ENCODE measurements at places on chromosomes 2 and 18.

DNA sequence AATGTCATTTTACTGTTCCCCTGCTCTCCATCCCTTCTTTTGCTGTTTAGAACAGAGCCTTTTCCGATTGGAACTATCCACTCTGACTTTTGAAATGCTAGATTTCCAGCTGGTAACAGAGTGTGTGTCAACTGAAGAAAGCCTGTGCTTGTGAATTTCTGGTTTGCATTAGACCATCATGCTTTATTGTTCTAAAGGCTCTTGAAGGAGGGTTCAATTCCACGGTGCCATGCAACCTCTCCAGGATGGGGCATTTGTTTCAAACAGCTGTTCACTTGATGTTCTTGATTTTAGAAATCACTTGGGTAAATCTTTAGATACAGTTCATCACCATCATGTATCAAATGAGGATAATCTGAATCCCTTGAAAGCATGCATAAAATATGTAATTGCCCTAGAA lies 156.7 kb downstream of the QPCT start:
- no peak for DNase-seq

DNA sequence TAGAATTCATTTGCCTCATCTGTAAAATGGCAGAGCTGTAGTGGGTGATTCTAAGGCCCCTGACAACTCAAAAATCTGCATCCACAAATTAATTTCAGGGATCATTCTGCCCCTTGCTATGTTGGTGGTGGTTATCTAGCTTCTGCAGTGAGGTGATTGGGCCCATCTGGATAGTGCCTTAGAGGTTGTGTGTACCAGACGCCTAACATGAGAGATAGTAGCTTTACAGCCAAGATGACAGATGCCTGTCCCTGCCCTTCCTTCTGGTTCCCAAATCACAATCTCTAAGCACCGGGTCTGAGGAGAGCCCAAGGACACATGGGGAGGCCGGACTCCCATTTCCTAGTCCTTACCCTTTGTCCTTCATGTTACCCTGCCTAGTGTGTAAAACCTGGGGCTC lies 51.1 kb upstream of the TNP1 start:
- no peak for DNase-seq

DNA sequence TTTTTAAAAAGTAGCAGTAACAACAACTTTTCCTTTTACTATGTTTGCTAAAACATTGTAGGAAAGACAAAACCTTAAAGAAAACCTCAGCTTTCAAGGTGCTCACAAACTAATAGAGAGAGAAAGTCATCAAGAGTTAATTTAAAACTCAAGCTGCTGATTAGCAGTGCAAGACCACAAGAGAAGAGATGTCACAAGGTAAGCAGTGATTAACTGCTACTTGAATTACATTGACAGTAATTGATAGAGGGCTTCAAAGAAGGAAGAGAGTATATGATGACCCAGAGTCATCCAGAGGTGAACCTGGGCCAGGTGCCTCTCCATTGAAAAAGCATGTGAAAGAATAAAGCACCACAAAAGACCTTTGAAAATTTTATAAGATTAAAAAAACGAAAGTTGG lies 939.6 kb upstream of the CNTNAP5 start:
- no peak for DNase-seq

- DNase-seq = no peak
These were observed 38.8 kb downstream of the DYSF start for GRCh38 chr2:71492112-71492511.

DNA sequence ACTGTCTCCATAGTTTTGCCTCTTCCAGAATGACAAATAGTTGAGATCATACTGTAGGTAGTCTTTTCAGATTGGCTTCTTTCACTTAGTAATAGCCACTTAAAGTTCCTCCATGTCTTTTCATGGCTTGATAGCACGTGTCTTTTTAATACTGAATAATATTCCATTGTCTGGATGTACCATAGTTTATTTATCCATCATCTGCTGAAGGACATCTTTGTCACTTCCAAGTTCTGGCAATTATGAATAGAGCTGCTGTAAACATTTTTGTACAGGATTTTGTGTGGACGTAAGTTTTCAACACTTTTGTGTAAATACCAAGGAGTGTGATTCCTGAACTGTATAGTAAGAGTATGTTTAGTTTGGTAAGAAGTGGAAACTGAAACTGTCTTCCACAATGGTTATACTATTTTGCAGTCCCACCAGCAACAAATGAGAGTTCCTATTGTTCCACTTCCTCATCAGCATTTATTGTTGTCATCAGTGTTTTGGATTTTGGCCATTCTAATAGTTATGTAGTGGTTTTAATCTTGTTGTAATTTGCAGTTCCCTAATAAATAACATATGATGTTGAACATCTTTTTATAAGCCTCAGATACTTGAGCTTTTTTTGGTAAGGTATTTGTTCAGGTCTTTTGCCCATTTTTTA lies 18.9 kb downstream of the LTBP1 start:
- DNase-seq = no peak

DNA sequence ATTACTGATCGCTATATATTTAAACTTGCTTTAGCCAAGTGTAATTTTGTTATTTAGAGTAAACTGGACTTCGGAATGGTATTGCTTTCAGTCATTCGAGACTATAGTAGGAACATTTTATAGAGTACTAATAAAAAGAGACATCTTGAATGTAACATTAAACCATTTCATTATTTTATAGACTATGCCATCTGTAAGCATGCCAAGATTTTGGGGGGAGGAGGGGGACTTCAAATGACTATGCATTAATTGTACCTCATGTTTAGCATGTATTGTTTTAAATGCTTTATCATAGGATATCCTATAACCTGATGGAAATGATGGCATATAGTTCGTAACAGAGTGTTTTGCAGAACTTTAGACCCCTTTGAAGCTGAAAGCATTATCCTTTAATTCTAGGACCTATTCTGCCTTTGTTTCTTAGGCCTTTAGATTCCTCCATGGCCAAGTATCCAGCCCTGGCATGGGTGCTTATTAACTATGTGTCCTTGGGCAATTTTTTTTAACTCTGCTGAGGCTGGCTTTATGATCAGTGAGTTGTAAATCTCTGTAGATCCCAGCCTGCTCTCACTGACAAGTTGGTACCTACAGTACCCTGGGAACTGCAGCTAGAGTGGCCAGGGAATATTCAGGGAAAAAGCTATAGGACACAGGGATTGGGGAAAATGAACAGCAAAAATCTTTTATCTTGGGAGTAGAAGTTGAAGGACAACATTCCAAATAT lies 93.4 kb downstream of the PARD3B start:
- no peak for DNase-seq

GRCh38 chr18:79926715-79927606 lies 24.5 kb downstream of the SLC66A2 start:
- DNase-seq = no peak

DNA sequence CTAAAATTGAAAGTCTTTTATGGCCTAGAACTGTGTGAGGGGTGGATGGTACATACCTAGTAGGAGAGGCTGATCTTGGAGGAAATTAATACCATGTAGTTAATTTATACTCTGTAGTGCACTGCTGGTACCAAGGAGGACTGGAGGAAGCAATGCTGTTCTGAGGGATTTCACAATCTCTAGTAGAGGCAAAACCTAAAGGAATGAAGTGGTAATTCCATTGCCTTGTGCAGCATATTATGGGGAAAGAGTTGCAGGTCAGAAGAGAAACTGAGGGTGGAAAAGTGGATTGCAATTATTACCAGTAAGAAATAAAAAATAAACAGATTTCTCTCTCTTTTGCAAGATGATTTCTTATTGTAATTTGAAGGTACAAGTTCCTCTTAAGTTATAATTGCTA lies 2.2 kb downstream of the ABI2 start:
- no peak for DNase-seq

- no peak for DNase-seq
These were observed 16.4 kb upstream of the FBLN7 start for GRCh38 chr2:112121682-112122254.

DNA sequence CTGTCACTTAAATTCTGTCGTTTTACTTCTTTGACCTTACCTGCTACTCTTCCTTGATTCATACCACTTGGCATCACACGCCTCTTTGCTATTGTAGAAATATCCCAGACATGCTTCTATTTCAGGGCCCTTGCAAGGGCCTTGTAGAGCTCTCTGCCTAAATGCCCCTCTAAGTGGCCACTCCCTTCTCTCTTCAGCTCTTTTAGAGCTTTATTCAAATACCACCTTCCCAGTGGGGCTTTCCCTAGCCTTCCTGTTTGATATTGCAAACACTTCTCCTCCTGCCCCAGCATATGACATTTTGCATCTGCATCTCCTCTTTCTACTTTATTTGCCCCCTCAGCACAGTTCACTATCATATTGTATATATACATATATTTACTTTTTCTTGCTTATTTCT lies 54.0 kb downstream of the PELI1 start:
- no peak for DNase-seq

DNA sequence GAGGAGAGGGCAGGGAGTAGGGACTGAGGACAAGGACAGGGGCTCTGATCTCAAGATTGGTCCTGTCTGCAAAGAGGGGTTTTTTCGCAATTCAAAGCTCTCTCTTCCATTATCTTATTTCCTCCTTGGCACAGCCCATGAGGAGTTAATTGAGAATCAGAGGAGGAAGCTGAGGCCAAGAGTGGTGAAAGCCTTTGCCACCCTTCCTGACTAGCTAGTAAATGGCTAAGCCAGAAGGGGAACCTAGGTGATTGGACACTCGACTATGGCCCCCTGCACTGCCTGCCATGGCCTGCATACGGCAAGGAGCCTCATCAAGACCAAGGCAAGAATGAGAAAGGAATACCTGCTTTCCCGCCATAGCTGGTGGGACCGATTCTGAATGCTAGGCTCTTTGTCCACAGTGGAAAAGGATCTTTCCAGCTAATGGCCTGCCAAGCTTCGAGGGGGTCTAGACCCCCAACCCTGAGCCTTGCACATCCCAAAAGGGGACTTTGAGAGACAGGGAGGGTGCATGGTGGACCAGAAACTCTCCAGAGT lies 237.9 kb downstream of the HAUS1 start:
- DNase-seq = no peak

GRCh38 chr18:22943847-22944246 lies 10.7 kb downstream of the RBBP8 start:
- DNase-seq = no peak

DNA sequence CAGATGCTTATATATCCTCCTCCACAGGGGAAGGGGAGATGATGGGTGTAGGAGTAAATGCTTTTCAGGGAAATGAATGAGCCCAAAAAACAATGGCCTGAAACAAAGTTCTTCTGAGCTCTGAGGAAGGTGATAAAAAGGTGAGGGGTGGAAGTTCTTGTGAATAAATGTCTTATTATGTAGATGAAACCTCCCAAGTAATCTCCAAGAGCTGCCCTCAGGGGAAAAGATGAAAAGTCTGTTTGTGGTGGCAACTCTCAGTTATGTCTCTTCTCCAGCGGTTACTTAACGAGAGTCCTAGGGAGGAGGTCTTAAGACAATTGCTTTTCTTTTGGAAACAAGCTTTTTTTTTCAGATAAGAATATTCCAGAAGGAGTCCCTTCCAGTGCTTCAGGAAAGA lies 115.5 kb upstream of the CHAC2 start:
- no peak for DNase-seq

- peak; percentile 76 for DNase-seq
These were observed at the start of gene NFATC1 for GRCh38 chr18:79395761-79396404. NFATC1 (plus strand) TSS chr18:79395930; CDS start chr18:79396225, 295 bp downstream.

GRCh38 chr2:202479090-202479489 lies 103.0 kb downstream of the BMPR2 start:
- no peak for DNase-seq

DNA sequence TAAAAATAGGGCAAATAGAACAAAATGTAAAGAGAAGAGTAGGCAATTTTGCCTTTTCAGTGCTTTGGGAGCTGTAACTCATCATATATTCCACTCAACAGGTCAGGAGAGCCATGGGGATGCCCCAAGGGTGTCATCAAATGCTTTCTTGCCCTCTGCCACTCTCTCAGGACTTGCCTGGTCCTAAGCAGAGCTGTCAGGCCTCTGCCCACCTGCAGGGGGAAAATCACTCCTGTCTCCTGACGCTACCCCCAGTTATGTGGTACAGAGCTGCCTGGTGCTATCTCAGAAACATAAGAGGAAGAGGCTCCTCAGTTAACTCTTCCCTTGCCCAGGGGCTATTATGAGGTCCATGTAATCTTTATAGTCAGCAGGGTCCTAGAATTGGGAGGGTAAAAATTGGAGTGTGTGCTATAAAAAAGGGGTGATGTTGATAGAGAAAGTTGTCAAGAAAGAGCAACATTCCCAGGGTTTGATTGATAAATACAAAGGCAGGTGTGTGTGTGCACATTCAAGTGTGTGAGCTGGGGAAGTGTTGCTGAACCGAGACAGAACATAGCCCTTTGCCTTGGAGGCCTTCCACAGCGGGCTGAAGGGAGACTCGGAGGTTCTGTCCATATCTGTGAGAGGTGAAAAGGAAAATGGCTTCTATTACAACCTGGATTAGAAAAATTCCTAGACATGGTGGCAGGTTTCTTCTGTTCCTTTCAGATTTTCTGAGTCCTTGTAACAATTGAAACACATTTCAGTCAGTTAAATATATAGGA lies 25.4 kb downstream of the PTPRM start:
- no peak for DNase-seq

DNA sequence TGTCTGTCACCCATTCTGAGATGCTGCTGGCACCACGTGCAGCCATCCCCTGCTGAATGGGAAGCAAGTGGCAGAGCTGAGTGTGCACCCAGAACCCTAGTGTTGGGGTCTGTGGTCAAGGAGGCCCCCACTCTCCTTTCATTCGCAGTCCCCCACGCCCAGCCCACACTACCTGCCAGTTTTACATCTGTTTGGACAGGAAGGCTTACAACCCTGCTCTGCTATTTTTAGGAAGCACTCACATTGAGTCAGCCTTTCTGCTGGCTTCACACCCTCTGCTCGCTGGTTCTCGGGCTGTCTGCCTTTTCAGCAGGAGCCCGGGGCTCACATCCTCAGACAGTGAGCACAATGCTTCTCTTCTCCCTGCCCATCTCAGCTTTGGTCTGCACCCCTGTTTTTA lies 10.7 kb upstream of the ADCY3 start:
- no peak for DNase-seq
